CD4-positive, alpha-beta T cell treated with Interleukin-2 at 100 ng/mL for 4 hours (primary cell): ENCODE measurements at places on chromosomes 13 and 19.
A peak's percentile ranks its signal among the peaks of the same experiment; 100 is the strongest.

- no peak for DNase-seq
Measured at GRCh38 chr13:31191748-31192147, 8.0 kb upstream of the B3GLCT start.

- DNase-seq, result no peak
Measured at GRCh38 chr13:68234274-68234673, 1004.1 kb upstream of the PCDH9 start.

DNA sequence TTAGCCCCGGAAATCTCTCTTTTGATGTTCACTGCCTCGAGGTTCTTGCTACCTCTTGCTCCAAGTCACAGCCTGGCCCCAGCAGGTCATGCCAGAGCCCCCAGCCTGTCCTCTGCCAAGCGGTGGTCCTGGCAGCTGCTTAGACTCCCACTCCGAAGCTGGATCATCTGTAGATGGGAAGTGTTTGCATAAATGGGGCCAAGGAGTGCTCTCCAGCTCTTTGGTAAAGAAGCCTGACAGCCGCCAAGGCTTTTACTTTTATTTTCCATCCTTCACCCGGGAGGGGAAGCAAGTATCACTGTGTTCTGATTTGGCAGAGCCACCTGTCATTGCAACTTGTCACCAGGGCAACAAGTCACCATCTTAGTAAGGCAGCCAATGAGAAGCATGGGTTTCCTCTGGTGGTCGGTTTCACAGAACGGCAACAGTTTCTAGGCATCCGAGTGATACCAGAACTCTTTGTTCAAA lies 10.6 kb upstream of the RETN start:
- DNase-seq, result peak; percentile 58

- no peak for DNase-seq
Measured at GRCh38 chr19:14650161-14650560, 24.5 kb downstream of the ADGRE3 start.

GRCh38 chr19:20167020-20167644 lies at the start of gene ZNF486:
Gene ZNF486 (plus strand): TSS chr19:20167214. CDS start chr19:20167331, 117 bp downstream.
- DNase-seq, result peak; percentile 96

GRCh38 chr13:30172593-30173302 lies 134.6 kb downstream of the KATNAL1 start:
- no peak for DNase-seq

- no peak for DNase-seq
Measured at GRCh38 chr19:35757231-35757748, 461 bp upstream of the HSPB6 start.

DNA sequence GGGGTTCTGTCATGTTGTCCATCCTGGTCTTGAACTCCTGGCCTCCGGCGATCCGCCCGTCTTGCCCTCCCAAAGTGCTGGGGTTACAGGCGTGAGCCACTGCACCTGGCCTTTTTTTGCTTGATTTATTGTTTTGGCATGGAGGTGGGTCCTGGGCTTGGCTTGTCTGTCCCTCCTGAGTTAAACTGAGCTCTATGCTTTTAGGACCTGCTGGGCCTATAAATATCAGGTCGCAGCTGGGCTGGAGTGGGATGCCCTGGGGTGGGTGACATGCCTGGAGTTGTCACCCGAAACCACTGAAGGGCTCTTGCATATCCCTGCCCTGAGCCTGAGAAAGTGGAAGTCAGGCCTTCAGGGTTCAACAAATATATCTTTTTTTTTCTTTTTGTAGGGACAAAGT lies 5.5 kb downstream of the ARRDC5 start:
- no peak for DNase-seq

DNA sequence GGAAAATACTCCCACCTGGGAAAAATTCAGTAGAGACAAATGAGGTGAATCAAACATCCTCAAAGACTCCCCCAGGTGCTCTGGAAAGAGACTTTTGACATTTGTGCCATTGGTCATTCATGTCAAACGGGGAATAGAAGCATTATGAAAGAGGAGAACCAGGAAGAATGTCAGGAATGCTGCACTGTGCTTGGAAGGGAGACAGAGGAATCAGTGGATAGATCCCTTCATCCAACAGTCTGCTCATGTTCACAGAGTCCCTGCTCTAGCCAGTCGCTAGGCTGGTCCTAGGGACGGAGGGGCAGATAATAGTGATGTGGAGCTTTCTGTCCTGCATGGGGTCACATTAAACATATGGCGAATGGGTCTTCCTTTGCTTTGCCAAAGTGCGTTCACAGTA lies 384.4 kb downstream of the FGF9 start:
- DNase-seq, result no peak

DNA sequence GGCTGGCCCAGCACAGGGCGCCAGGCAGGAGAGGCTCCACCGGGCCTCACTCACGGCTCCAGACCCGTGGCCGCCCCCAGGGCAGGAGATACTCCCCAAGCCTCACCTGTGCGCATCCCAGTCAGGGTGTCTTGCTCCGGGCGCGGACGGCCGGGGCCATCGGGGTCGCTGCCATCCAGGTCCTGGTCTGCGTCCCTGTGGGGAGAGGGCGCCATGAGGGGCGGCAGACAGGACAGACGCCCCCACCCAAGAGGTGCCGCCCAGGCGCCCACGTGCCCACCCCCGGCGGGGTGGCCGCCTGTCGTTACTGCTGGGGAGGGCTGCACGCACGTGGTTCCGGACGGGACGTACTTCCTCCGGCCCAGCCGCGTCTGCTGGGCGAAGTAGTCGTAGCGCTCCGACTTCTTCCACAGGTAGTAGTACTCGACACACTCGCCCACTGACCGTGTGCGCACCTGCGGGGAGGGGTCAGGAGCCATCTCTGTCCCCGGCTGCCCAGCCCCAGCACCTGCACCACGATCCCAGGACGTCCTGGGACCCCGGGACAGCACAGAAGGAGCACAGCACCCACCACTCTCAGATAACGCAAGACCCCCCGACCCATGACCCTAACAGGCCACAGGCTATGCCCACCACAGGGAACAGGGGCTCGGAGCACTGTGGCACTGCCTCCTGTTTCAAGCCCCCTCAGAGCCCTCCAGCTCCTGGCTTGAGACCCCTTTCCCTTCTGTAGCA lies 17.4 kb upstream of the PLPP2 start:
- DNase-seq, result no peak

GRCh38 chr13:94988654-94989053 lies 276.3 kb upstream of the SOX21 start:
- no peak for DNase-seq

DNA sequence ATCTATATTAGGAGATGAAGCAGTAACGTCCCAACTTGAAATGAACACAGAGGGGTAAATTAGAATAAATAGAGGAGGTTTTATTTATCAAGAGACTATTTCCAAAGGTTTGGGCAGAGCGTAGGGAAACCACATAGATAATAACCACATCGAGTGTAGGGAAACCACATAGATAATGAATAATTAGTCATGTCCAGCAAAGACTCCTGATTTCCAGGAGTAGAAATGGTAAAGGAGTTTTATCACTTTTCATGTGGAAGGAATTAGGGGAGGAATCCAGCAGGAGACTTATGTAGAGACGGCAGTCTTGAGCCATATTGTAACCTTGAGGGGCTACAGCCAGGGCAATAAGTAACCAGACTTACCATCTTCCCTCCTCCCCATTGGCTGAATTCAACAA lies 136.3 kb upstream of the CSNK1A1L start:
- DNase-seq, result no peak

DNA sequence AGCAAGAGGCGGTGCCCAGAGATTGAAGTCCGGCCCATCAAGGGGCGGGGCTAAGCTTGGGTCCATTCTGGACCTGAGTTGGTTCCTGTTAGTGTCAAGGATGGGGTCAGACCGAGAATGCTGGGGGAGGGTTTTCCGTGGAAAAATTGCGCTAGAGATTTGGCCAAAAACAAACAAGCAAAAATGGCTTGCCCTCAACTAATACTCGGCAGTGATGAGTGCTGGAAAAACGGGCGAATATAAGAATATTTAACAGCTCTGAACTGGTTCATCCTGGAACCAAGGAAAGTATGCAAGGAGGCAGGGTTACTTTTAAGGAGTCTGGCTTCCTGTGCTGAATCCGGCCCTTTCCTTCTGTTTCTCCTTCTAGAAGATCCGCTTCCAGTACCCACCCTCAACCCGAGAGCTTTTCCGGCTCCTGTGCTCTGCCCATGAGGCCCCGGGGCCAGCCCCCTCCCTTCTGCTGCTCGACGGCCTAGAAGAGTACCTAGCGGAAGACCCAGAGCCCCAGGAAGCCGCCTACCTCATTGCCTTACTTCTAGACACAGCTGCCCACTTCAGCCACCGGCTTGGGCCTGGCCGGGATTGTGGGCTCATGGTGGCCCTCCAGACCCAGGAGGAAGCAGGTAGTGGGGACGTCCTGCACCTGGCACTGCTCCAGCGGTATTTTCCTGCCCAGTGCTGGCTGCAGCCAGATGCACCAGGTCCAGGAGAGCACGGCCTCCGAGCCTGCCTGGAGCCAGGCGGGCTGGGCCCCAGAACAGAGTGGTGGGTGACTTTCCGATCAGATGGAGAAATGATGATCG lies 880 bp downstream of the SWSAP1 start:
- peak; percentile 73 for DNase-seq

DNA sequence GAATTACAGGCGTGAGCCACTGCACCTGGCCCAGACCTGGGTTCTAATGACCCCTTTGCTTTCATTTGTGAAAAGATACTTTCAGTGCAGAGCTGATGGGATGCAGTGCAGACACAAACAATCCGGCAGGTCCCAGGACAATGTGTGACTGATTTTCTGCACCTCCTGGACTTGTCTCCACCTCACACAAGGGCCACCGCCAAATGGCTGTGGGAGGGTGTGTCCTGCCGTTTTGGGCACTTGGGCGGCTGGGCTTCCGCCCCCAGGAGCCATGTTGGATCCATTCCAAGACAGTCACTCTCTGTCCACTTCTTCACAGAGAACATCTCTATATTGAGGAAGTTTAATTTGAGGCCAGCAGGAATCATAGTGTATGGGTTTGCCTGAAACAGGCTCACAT lies 112.3 kb upstream of the ZNF507 start:
- no peak for DNase-seq

DNA sequence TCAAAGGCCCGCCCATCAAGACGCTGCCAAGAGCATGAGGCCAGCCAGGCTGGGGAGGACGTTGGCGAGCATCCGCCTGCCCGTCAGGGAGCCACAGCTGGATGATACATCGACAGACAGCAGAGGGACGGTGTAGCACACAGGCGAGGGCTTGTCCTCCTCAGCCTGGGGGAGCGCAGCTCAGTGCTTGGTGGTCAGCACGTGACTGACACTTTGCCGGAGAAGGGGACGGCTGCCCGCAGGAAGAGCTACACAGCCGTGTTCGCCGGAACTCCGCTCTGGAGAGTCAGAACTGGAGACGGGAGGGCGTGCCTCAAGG lies 34.1 kb downstream of the CSNK1G2 start:
- no peak for DNase-seq

GRCh38 chr13:19795956-19796355 lies 13.2 kb upstream of the PSPC1 start:
- no peak for DNase-seq

DNA sequence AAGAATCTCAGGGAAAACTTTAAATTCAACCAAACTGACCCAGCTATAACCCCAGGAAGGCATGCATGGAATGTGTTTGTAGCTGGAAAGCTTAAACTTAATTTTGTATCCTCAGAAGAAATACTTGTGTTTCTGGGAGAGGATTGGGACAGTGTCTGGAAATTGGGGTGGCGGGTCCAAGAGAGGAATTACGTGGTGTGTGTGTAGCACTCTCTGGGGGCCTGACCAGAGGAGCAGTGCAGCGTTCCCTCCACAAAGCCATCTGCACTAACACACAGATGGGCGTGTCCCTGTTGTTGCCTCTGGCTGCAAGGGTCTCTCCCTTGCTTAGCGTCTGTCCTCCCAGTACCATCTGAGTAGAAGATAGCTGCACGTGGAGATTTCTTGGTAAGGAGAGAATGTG lies 6.4 kb downstream of the GARRE1 start:
- no peak for DNase-seq

GRCh38 chr13:49098198-49098597 lies 121.9 kb upstream of the MLNR start:
- DNase-seq, result no peak

DNA sequence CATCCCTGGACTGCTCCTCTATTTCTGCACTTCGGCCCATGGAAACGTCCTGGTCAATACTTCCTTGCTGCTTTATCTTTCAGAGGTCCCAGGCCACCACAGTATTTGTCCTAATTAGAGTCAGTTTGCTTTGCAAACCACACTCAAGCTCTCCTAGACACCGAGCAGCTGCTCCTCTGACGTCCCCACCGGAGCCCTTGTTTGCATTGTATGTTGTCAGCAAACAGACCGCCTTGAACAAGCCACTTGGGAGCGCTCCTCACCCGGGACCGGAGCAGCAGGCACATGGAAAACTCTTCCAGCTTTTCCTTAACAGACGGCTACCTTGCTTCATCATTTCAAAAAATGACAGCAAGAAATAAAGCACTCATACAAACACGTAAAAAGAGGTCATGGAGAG lies 51.5 kb upstream of the GTF3A start:
- DNase-seq, result no peak

DNA sequence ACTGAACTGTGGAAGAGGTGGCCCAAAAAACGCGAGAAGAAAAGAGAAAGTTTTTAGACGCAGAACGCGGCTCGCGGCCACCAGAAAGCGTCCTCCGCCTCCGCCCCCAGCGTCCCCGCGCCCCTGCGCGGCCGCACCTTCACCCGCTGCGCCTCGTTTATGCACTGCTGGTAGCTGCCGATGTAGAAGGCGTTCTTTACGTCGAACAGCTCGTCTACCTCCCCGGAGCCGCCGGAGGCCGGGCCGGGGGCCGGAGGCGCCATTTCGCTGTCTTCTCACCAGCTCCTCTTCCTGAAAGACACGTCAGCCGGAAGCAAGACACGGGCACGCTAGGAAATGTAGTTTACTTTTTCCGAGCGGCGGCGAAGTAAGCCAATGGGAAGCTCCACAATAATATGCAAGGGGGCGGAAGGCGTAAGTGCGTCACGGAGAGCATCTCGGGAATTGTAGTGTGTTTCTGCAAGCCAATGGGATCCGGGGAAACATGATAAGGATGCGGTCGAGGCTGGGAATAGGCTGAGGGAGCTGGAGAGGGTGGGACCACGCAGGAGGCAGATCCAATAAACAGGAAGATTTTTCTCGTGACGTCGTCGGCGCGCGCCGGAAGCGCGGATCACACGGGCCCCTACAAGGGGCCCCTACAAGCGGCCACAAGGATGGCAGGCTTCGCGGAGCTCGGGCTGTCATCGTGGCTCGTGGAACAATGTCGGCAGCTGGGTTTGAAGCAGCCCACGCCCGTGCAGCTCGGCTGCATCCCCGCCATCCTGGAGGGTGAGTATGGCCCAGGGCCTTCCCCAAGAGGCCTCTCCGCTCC lies at the start of the genes COPE and DDX49:
TSS of gene COPE (minus strand) at position 302 of the 814 bp plus-strand sequence. CDS start at position 263, 39 bp downstream.
TSS of gene DDX49 (plus strand) at position 630 of the 814 bp plus-strand sequence. CDS start at position 657, 27 bp downstream.
- peak; percentile 99 for DNase-seq
